T-helper 2 cell (primary cell): ENCODE measurements at places on chromosomes 12 and 14.

DNA sequence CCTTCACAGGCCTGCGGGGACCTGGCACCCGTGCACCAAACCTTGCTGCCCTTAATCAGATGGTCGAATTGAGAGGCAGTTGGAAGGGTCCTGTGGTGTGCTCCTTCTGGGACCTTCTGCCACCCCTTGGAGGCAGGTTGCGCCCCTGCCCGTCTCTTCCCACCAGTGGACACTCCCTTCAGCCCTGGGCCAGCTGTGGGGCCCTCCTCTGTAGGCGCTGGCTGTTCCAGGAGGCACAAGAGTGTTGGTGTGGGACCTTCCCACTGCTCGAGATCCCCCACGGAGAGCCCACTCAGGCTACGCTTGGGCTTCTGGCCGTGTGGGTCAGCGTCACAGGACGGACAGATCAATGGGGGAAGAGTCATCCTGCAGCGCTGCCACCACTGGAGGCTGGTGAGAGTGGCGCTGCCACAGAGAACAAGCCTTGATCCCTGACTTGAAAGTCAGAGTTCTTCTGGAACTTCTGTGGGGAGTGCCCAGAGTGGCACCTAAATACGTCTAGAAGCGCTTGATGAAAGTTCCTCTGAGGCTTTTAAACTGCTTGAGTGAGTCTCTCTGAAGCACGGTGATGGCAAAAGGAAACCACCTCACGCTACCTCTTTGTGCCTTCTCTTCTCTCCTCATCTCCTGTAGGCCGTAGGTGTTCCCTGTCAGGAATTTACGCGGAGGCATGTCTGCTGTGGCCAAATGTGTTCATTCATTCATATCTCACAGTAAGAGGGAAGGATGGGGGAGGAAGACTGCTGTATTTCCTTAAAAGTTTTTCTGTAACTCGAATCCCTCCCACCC is 48.3 kb downstream of the TRAF3 start:
- no peak for DNase-seq

DNA sequence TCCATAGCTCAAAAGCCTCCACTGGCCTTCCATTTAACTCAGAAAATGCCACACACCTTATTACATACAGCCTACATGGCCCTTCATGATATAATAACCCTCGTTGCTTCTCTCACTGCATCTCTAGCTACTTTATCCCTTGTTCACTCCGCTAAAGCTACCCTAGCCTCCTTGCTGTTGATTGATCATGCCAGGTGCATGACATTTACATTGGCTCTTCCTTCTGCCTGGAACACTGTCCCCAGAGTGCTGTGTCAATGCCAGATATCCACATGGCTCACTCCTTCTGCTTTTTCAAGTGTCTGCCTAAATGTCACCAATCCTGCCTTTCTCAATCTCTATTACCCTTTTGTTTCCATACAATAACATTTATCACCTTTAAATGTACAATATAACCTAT is 58.3 kb downstream of the CAND1 start:
- DNase-seq, result no peak

GRCh38 chr12:122162976-122163375 is 11.0 kb downstream of the IL31 start:
- no peak for DNase-seq

DNA sequence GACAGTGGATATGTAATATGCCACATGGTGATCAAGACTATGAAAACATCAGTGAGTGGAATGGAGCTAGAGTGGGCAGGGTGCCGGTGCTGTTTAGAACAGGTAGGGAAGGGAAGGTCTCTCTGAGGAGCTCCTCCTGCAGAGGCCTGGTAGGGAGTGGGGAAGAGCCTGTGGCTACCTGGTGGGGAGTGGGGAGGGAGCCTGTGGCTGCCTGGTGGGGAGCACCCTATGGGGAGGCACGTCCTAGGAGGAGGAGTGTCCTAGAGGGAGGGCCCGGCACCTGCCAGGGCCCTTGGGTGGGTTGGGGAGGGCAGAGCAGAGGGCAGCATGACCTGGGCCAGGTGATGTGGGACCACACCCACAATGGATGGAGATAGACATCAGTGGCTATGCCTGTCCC is 122.6 kb downstream of the ADGRD1 start:
- no peak for DNase-seq

GRCh38 chr12:106020736-106021135 is 118.0 kb downstream of the NUAK1 start:
- no peak for DNase-seq

DNA sequence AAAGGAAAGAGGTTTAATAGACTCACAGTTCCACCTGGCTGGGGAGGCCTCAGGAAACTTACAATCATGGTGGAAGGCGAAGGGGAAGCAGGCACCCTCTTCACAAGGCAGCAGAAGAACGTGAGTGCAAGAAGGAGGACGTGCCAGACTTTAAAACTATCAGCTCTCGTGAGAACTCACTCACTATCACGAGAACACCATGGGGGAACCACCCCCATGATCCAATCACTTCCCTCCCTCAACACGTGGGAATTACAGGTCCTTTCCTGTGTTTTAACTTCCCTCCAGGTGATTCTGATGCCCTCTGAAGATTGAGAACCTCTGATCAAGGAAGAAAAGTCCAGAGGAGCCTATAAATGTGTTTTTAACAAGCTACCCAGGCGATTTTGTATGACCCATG is 358.7 kb downstream of the MED13L start:
- DNase-seq, result no peak

- peak; percentile 35 for DNase-seq
Observed at GRCh38 chr12:29012673-29013072, 136.4 kb upstream of the FAR2 start.

DNA sequence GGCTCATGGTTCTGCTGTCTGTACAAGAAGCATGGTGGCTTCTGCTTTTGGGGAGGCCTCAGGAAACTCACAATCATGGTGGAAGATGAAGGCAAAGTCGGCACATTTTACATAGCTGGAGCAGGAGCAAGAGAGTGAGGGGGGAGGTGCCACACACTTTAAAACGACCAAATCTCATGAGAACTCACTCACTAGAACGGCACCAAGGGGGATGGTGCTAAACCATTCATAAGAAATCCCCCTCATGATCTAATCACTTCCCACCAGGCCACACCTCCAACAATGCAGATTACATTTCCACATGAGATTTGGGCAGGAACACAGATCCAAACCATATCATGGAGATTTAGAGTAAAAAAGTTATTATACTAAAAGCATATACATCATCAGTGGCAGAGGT is 13.6 kb upstream of the LEMD3 start:
- no peak for DNase-seq
